Common myeloid progenitor, CD34-positive (primary cell): ENCODE measurements at places on chromosomes 11 and 22.

- peak; percentile 56 for DNase-seq
Measured at GRCh38 chr11:60953781-60954180, 1.8 kb upstream of the SLC15A3 start.

GRCh38 chr22:22838148-22838786 lies 49.3 kb upstream of the IGLL5 start:
- DNase-seq, result peak; percentile 26

GRCh38 chr11:46625406-46625805 lies 8.1 kb downstream of the ATG13 start:
- no peak for DNase-seq

- DNase-seq, result no peak
Measured at GRCh38 chr11:75302371-75302770, 49.1 kb downstream of the ARRB1 start.

GRCh38 chr11:102194990-102195389 lies 84.7 kb downstream of the YAP1 start:
- no peak for DNase-seq

- peak; percentile 99 for DNase-seq
Measured at GRCh38 chr11:58577555-58578135, 1.2 kb upstream of the ZFP91 start.

DNA sequence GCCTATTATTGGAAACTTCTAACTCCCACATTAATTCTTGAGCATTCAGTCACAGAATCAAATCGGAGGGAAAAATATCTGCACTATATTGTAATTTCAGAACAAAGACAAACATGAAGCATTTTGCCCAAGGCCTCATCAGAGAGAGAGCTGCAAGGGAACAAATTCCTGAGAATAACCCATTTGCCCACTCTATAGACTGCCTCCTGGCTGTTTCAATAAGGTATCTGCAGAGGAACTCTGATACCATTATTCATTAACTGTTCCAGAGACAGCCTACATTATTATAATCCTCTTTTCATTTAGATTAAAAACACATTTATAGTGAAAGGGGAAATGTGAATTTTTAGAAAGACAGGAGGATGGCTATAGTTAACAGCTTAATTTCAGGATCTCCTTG lies 663.9 kb downstream of the DLG2 start:
- DNase-seq, result no peak

- no peak for DNase-seq
Measured at GRCh38 chr11:104531075-104531474, 367.1 kb upstream of the PDGFD start.

GRCh38 chr11:7004482-7004881 lies 15.7 kb downstream of the ZNF214 start:
- DNase-seq, result peak; percentile 10

DNA sequence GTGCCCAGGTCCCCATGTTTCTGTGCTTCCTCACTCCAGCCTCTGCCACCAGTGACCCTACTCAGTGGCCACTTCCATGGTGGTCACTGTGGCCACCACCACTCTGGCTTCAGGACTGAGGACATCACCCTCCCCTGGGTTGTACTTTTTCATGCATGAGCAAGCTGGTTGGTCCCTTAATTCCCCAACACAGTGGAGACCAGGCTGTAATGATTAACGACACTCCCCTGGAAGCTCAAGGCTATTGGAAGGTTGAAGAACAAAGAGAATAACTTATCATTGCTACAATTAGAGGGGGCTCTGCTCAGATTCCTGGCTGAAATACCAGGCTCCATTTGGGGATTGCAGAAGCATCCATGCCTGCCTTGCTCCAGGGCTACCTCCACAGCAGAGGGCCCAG lies 10.5 kb downstream of the PLAAT4 start:
- no peak for DNase-seq

GRCh38 chr22:36493690-36494110 lies 12.3 kb upstream of the TXN2 start:
- DNase-seq, result peak; percentile 94

DNA sequence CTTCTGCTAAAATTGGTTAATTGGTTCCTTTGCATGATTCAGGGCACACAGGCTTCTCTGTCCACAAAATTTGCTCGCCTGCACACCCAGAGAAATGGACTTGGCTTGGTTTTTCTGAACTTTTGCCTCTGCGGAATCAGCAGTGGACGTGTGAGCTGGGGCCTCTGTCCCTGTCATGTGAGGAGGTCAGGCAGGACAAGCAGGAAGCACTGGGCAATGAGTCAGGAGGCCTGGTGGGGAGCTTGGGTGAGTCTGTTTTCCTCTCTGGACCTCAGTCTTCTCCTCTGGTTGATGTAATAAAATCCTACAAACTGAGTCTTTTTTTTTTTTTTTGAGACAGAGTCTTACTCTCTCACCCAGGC lies 10.4 kb upstream of the CELSR1 start:
- DNase-seq, result no peak
